ENCODE measurements at places on chromosomes 5 and 9.

DNA sequence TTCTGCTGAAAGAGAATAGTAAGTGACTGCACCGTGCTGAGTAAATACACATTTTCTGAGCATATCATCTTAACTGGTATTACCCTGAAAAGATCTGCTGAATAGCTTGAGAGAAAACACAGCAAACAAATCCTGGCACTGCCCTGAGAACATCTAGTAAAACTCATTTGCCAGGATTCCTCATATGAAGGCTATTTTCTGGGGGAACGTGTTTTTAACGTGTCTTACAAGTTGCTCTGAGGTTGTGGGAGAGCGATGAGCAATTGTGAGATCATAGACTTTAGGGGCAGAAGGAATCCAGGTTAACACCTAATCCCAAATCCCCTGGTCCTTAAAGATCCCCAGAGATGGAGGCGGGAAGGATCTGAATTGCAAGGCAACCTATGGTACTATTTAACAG lies 331.9 kb upstream of the RFX3 start:
- no peak for DNase-seq

DNA sequence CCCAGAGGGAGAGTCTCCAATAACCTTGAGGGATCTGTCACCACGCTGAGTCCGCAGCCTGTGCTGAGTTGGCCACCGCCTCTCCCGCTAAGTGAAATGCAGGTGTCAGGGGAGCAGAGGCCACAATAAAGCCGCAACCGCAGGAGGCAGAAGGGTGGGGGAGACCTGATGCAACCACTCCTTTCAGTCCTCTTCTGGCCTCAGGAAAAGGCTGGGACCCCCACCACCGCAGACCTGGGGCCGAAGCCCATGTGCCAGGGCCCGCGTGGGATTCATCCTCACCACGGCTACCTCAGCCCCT lies 576 bp downstream of the MAP1B start:
- no peak for DNase-seq

- no peak for DNase-seq
Observed at GRCh38 chr9:75990576-75991304, 100.3 kb downstream of the PCSK5 start.

DNA sequence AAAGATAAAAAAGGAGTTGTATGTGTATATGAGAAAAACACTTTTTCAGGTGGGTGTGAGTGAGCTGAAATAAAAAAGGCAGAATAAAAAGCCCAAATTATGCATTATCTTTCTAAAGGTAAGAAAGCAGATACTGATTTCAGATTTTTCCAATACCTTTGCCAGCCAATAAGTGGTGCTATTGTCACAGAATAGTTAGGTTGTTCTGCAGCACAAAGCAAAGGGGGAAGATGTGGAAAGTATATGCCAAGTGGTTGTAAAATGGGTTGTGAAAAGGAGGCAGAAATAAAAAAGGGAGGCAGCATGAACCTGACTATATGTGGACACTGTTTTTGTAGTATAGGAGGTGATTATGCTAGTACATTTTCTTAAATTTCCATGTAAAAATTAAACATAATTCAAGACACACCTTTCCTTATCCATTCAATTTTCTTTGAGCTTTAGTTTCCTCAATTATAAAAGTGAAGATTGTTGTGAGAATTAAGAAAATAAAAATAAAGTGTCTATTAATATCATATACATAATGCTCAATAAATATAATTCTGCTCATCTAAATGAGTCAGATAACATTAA lies 106.7 kb downstream of the SMIM15 start:
- DNase-seq, result no peak

GRCh38 chr9:36163049-36163785 lies 6.0 kb upstream of the CCIN start:
- no peak for DNase-seq

- DNase-seq, result no peak
Observed at GRCh38 chr9:137317718-137318511, 15.8 kb upstream of the NRARP start.

DNA sequence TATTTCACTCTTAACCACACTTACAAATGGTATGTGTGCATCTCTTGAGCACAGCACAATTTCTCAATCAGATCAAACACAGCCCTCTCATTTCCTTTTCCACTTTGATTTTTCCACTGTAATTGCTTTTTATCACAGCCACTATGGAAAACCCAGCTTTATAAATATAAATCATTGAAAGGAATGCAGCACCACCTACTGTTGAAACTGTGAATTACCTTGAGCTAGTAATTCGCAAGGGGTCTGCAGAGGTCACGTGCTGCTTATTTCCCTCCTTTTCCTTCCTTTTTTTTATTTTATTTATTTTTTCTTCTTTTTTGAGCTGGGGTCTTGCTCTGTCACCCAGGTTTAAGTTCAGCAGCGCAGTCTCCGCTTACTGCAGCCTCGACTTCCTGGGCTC lies 76.9 kb downstream of the CDH6 start:
- no peak for DNase-seq

DNA sequence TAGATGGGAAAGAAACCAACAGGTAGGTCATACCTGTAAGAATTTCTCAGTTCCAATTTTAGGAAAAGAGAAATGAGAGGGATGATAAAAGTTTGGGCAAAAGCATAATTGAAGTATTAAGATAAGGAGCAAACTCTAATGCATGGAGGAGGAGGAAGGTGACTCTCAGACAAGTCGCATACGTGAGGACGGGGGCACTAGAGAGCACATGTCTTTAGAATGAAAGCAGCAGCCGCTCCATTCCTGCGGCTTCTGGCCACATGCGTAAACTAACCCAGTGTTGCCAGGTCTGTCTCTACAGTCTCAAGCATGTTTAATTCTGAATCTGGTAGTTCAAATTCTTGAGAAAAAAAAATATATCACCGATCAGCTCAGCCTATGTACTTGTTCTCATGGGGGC lies 371.5 kb upstream of the SLC30A5 start:
- DNase-seq, result no peak

DNA sequence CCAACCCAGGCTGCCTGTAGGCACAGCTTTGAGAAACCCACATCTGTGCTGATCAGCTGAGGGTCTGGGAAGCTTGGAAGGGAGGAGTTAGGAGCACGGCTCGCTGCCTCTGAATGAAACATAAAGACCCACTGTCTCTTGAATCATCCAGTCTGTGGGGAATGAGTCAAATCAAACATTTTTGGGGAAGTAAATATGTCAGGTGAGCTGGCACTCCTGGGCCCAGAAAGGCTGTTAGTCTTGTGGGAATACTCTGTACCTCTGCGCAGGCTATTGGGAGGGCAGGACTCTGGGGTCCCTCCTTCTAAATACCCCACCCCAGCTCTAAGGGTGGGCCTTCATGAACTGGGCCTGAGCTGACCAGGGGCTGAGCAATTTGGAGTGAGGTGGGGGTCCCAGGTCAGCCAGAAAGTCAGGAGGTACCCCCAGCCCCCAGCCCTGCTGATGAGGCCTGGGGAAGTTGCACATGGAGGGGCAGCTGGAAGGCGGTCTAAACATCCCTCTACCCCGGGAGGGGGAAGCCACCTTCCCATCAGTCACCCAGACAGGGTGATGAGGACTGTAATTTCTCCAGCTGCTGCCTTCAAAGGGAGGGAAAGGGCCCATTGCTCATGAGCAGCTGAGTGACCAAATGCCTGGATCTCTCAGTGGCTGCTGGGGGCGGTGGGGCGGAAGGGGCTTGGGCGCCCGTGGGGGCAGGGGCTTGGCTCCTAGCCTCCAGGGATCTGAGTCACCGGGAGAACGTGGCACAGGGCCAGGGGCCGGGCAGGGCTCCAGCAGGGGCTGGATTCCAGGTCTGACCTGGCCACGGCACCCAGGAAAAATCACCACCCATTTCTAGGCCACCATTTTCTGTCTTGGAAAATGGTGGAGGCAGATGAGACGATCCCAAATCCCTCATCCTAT lies 10.8 kb downstream of the FIBCD1 start:
- DNase-seq, result no peak

- DNase-seq, result no peak
Observed at GRCh38 chr5:59279979-59280378, 613.5 kb downstream of the PDE4D start.

GRCh38 chr5:52148679-52149078 lies 639.0 kb upstream of the ITGA1 start:
- DNase-seq, result no peak
